H1 (cell line): ENCODE measurements at places on chromosomes 3 and 15. TPM values are rescaled to one million over a fixed set of nuclear protein-coding genes. Genes with fewer than 3 reads are reported as not detected.

DNA sequence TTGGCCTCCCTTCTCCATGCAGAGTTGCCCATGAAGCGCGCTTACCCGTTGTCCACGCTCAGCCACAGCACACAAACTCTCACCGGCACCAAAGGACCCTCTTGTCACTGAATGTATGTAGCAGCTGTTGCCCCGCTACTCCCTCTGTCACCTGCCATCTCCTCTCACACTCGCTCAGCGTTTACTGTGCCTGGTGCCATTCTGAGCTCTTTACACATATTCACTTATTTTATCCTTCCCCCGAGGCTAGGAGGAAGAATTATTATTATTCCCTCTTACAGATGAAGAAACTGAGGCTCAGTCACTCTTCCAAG is 41.7 kb upstream of the PRR23E start:
- no peaks in the 10 kb centered on the region for H3K27me3 ChIP-seq
- H3K4me3 ChIP-seq, result no peak overlapping the region
- no peaks in the 10 kb centered on the region for H3K36me3 ChIP-seq

- H3K4me3 ChIP-seq, result no peak overlapping the region
- peaks cover 6% of the 10 kb centered on the region for H3K4me1 ChIP-seq
- DNase-seq, result no peak
- H3K27me3 ChIP-seq, result no peaks in the 10 kb centered on the region
- no peak overlapping the region for H3K27ac ChIP-seq
Observed at GRCh38 chr3:150215616-150216015, 192.5 kb upstream of the TSC22D2 start.

GRCh38 chr3:174949523-174949922 is 90.4 kb downstream of the NAALADL2 start:
- no peaks in the 10 kb centered on the region for H3K27me3 ChIP-seq
- no peak overlapping the region for H3K4me3 ChIP-seq
- no peaks in the 10 kb centered on the region for H3K4me1 ChIP-seq
- DNase-seq, result no peak
- H3K36me3 ChIP-seq, result no peaks in the 10 kb centered on the region; the same call in 1 of the 2 replicates
- H3K27ac ChIP-seq, result no peak overlapping the region

DNA sequence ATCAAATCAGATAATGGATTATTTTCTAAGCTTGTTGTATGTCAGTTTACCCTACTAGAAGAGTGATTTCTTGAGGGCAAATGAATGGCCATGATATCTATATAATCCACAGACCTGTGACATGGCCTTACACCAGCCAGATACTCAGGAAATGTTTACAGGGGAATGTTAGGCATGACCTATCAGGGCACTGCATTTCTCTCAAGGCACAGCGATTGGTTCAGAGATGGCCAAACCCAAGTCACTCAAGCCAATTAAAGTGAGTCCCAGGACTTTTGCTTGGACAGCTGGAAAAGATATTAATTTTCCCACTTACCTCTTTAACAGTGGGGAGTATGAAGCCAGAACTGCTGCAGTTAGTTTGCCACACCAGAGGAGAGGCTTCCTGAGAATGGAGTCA is 28.7 kb upstream of the GATA2 start:
- H3K27me3 ChIP-seq, result no peaks in the 10 kb centered on the region
- no peak for DNase-seq
- H3K4me3 ChIP-seq, result no peak overlapping the region
- no peaks in the 10 kb centered on the region for H3K4me1 ChIP-seq
- no peaks in the 10 kb centered on the region for H3K36me3 ChIP-seq

- H3K27me3 ChIP-seq, result no peaks in the 10 kb centered on the region
- H3K36me3 ChIP-seq, result no peaks in the 10 kb centered on the region
- no peak overlapping the region for H3K4me3 ChIP-seq
- H3K4me1 ChIP-seq, result peaks cover 8% of the 10 kb centered on the region; the same call in 1 of the 2 replicates
- H3K27ac ChIP-seq, result no peak overlapping the region
Observed at GRCh38 chr3:55607844-55608243, 120.7 kb upstream of the WNT5A start.

DNA sequence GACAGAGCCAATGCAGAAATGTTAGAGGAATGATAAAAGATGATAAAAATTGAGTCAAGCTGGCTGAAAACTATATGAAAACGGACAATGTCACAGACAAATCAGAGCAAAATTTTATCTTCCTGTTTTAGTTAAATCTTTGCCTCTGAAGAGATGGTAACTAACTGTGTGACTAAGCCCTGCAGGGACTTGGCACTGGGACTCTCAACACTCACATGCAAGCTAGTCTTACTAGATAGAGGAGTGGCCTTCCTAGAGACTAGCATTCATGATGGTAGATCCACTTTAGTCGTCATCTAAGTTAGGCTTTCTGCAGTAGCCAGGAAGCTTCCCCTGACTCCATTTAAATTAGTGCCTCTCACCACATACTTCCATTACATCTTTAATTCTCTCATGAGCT is 4.1 kb downstream of the CCDC191 start:
- no peak for DNase-seq
- no peaks in the 10 kb centered on the region for H3K27me3 ChIP-seq
- no peaks in the 10 kb centered on the region for H3K4me1 ChIP-seq
- no peaks in the 10 kb centered on the region for H3K36me3 ChIP-seq
- no peak overlapping the region for H3K27ac ChIP-seq

DNA sequence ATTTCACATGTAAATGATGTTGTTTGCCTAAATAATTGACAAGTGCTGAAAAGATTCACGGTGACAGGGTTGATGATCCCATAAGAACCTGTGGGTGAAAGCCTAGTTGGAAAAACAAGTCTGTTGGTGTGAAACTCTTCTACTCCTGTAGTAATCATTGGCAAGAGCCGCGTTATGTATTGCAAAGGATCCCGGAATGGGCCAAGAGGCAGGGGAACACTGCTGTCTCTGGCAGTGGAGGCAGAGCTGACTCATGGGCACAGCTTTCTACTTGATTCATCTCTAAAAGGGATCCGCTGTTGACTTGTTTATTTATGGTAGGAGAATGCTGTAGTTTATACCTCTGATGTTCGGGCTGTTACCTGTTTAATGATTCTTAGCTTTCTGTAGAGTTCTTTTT is 63.1 kb downstream of the MAP6D1 start:
- H3K4me3 ChIP-seq, result no peak overlapping the region
- H3K27ac ChIP-seq, result no peak overlapping the region
- peaks cover 18% of the 10 kb centered on the region for H3K36me3 ChIP-seq
- no peak for DNase-seq

DNA sequence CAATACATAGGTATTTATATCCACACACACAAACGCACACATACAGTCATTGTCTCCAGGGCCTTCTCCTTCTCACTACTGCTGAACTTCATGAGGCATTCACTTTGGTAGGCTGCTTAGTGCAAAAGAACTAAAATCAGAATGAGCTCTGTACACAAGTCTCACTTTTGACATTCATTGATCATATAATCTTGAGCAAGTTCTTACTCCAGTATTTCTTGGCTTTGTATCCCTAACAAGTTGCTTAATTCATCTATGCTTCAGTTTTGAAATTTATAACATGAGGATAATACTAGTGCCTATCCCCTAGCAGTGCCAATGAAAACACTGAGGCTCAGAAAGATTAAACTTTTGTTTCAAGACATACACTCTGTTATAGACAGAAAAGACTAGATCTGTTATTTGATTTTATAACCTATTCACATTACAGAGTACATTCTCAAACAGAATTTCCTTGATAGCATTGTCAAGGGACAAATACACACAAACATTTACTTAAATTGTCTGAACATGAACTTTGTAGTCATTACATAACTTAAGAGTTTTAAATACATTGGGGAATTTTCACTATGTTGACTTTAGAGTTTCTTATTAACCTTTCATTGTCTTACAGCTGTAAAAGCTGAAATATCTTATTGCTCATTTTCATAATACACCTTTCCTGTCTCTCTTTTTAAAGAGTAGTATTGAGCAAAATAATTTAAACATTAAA is 55.0 kb upstream of the SI start:
- H3K4me3 ChIP-seq, result no peak overlapping the region
- H3K4me1 ChIP-seq, result no peaks in the 10 kb centered on the region
- no peak overlapping the region for H3K27ac ChIP-seq
- H3K36me3 ChIP-seq, result no peaks in the 10 kb centered on the region
- no peak for DNase-seq

DNA sequence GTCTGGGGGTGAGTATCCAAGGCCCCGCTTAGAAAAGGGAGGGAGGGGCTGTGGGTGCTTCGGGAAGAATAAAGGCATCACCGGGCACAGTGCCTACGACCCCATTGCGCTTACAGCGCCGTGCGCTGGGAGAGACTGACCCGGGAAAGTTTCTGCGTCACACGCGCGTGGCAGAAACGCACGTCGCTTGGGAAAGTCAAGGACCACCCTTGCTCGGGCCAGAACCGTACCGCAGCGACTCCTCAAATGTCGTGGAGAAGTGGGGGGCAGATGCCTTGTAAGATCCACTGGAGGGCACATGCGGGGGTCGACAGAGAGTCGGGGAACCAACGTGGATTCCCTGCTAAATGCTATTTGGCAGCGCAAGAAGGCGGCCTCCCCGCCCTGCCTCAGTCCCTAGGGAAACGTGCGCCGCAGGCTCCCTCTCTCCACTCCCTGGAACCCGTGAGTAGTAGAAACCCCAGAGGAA is 2.4 kb downstream of the ADAMTS9 start:
- DNase-seq, result no peak
- H3K27me3 ChIP-seq, result peaks cover 34% of the 10 kb centered on the region
- peak overlapping the region; percentile 78 for H3K4me3 ChIP-seq

DNA sequence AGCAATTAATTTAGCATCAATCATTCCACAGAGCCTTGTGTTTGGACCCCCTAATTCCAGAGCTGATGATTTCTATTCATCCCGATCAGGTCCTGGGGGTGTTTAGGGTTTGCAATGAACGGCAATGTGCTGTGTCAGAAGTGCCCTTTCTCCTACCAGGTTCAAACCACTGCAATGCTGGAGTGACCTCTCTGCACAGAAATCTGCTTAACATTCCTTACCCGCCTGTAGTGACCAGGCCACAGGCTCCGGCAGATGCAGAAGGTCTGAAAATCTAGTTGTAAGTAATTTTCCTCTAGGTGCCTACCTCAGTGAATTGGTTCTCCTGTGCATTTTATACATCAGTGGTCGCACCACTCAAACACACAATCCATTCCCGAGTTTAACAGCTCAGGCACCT is 725.3 kb upstream of the CFAP20DC start:
- H3K4me1 ChIP-seq, result no peaks in the 10 kb centered on the region
- no peaks in the 10 kb centered on the region for H3K36me3 ChIP-seq
- H3K27me3 ChIP-seq, result no peaks in the 10 kb centered on the region
- H3K4me3 ChIP-seq, result no peak overlapping the region

DNA sequence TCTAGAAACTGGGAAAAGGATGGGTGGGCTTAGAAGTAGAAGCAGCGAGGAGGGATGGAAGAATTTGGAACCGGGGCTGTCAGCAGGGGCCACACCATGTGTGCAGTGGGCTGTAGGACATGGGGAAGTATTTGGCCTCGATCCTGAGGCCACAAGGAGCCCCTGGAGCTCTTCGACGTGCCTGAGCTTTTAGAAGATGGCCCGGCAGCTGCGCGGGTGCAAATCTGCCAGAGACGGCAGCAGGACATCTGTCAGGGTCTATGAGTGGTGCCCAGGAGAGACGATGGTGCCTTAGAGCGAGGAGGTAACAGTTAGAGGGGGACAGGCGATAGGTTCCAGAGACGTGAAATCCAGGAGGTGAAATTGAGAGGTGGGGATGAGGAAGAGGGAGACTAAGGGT is 321.1 kb downstream of the UACA start:
- H3K27me3 ChIP-seq, result no peaks in the 10 kb centered on the region; the same call in 1 of the 2 replicates
- no peaks in the 10 kb centered on the region for H3K36me3 ChIP-seq
- no peak overlapping the region for H3K4me3 ChIP-seq

- no peak overlapping the region for H3K4me3 ChIP-seq
- H3K4me1 ChIP-seq, result peaks cover 2% of the 10 kb centered on the region; the same call in 1 of the 2 replicates
- DNase-seq, result no peak
- no peak overlapping the region for H3K27ac ChIP-seq
- no peaks in the 10 kb centered on the region for H3K36me3 ChIP-seq
- peaks cover 27% of the 10 kb centered on the region for H3K27me3 ChIP-seq
Observed at GRCh38 chr15:48641416-48641815, 4.1 kb downstream of the FBN1 start.

- no peaks in the 10 kb centered on the region for H3K27me3 ChIP-seq
- no peak overlapping the region for H3K4me3 ChIP-seq
- no peak for DNase-seq
- no peaks in the 10 kb centered on the region for H3K4me1 ChIP-seq
Observed at GRCh38 chr3:41845826-41846225, 116.1 kb downstream of the ULK4 start.

GRCh38 chr3:114034211-114034610 is 22.1 kb downstream of the CCDC191 start:
- DNase-seq, result no peak
- no peak overlapping the region for H3K4me3 ChIP-seq
- no peak overlapping the region for H3K27ac ChIP-seq
- H3K4me1 ChIP-seq, result no peaks in the 10 kb centered on the region
- no peaks in the 10 kb centered on the region for H3K36me3 ChIP-seq

DNA sequence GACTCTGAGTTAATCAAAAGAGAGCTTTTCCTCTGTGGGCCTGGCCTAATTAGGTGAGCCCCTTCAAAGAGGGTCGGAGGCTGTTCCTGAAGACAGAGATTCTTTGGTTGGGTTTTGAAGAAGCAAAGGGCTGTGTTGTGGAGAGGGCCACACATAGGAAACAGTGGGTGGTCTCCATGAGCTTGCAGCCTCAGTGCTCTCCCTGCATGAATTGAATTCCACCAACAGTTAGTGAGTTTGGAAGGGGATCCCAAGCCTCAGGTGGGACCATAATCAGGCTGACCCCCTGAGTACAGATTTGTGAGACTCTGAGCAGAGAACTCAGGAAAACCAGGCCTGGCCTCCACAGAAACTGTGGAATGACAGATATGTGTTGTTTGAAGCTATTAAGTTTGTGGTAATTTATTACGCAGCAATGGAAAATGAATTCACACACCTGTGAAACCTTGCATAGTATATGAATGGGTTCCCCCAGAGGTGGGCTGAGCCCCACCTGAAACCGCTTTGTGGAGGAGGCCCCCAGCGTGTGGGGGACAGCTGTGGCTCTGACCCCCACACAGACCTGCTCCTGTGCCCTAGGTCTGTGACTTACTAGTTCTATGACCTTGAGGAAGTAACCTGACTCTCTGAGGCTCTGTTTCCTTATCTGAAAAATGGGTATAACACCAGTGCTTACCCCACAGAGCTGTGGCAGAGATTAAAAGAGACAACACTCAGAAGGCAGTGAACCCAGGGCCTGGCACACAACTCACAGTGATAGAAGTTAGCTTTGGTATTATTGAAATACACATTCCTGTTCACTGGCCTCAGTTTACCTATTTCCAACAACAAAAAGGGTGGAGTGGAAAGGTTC is 431.3 kb downstream of the FOXP1 start:
- no peak overlapping the region for H3K4me3 ChIP-seq
- no peak overlapping the region for H3K27ac ChIP-seq
- H3K36me3 ChIP-seq, result no peaks in the 10 kb centered on the region
- no peaks in the 10 kb centered on the region for H3K27me3 ChIP-seq
- no peak for DNase-seq
- H3K4me1 ChIP-seq, result peaks cover 40% of the 10 kb centered on the region

Gene GPR156
- total RNA-seq, result 1.8 and 2.1 TPM in 2 replicates

Gene PARL
- 81.3 and 85.0 TPM in 2 replicates for total RNA-seq
